ENCODE measurements at places on chromosomes 4 and X.

- no peak for DNase-seq
These were observed 13.6 kb downstream of the LIMCH1 start for GRCh38 chr4:41551536-41551935.

DNA sequence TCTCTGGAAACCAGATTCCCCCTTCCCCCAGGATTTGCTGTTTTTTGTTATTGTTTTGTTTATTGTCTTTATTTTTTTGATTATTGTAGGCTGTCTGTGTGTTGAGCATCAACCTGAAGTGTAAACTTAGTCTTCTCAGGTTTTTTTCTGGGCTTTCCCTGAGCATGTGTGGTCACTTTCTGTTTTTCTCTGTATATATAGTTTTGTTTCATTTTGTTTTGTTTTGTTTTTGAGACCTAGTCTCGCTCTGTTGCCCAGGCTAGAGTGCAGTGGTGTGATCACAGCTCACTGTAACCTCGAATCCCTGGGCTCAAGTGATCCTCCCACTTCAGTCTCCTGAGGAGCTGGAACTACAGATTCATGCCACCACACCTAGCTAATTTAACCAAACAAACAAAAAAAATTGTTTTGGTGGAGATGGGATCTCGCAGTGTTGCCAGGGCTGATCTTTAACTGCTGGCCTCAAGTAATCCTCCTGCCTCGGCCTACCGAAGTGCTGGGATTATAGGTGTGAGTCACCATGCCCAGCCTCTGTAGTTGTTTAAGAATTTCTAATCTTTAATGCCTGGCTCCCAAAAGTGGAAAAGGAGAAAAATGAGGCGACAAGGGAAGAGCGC, 9.1 kb downstream of the IL13RA1 start:
- no peak for DNase-seq

GRCh38 chr4:833731-834367, 7.9 kb upstream of the CPLX1 start:
- no peak for DNase-seq

DNA sequence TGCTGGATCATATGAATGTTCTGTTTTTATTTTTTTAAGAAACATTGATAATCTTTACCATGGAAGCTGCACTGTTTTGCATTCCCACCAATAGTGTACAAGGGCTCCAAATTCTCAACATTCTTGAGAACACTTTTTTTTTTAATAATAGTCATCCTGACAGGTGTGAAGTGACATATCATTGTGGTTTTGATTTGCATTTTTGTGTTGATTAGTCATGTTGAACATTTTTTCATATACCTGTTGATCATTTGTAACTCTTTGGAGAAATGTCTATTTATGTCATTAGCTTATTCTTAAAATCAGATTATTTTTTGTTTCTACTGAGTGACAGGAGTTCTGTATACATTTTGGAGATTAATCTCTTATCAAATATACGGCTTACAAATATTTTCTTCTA, 408.5 kb downstream of the GLUD2 start:
- DNase-seq: no peak

DNA sequence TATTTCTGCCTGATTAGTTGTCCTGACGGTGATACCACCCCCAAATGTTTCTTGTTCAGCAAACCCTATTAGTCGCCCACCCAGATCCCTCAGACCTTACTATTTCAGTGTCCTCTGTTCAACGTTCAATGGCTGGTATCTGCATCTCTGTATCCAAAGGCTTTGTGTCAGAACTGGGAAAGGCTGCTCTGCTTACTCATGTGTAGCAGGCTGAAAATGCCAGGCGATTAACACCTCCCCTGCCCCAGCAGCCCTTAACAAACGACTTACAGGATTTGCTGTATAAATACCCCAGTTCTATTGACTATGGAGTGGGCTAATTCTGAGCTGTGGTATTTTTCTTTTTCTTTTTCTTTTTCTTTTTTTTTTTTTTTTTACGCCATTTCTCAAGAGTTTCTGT, 415.0 kb downstream of the ZNF674 start:
- no peak for DNase-seq

DNA sequence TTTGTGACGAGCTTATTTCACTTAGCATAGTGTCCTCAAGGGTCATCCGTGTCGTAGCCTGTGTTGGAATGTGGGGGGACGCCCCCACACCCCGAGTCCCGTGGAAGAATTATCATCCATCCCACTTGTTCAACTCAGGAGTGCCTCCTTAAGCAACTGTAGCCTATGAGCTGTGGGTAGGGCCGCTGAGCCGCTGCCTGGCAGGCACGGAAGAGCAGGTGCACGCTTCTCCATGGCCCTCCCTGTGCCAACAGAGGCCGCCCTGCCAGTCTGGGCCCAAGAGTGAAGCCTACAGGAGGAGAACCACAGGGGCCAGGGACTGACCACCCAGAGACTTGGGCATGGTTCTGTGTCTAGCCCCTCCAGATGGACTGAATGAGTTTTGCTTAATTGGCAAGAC, 2.3 kb upstream of the RGS12 start:
- DNase-seq: peak; percentile 5

GRCh38 chrX:101078716-101079598, at the start of gene TMEM35A:
TMEM35A (plus strand) TSS chrX:101078879; CDS start chrX:101079003, 124 bp downstream.
- peak; percentile 19 for DNase-seq

GRCh38 chr4:107468156-107468555, 251.9 kb downstream of the PAPSS1 start:
- DNase-seq: no peak

- no peak for DNase-seq
These were observed 18.9 kb downstream of the ZBTB33 start for GRCh38 chrX:120269373-120270035.

- no peak for DNase-seq
These were observed 813.7 kb upstream of the HS3ST1 start for GRCh38 chr4:12242354-12242753.

- DNase-seq: no peak
These were observed 118.6 kb downstream of the ZMAT1 start for GRCh38 chrX:101813200-101813599.

DNA sequence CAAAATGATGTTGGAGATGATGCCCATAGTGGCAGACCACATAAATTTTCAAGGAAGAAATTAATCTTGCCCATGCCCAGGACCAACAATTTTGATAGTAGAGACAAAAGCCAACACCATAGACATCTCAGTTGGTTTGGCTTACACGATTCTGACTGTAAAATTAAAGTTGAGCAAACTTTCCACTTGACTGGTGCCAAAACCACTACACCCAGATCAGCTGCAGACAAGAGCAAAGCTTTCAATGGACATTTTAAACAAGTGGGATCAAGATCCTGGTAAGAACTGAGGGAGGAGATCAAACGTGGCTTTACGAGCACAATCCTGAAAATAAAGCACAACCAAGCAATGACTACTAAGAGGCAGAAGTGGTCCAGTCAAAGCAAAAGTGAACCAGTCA, 90.7 kb downstream of the PAPSS1 start:
- DNase-seq: no peak

- no peak for DNase-seq
These were observed 9.1 kb upstream of the CSN2 start for GRCh38 chr4:69974631-69975030.

GRCh38 chr4:53693909-53694308, 102.6 kb upstream of the LNX1 start:
- DNase-seq: no peak

DNA sequence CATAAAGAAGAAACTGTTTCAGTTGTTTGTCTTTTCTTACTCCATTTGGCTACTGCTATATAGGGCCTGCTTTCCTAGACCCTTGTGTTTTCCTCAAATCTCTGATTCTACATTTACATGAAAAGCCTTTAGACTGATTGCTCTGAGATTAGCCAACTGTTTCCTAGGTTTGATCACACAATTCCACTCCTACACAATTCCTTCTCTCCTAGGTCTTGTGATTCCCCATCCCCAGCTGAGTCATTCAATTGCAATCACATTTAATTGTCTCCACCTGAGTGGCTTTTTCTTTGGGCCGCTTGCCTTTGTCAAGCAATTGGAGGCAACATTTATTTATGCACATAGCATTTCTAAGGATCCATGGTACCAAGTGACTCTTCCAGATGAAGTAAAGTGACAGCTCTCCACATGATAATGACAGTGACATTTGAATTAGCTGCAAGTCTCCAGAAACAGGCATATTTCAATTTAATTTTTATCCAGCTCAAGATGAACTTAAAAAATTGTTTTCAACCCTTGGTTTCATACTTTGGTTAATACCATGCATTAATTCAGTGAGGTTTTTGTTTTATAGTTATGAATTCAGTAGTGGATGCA, 35.8 kb downstream of the ATXN3L start:
- peak; percentile 14 for DNase-seq

DNA sequence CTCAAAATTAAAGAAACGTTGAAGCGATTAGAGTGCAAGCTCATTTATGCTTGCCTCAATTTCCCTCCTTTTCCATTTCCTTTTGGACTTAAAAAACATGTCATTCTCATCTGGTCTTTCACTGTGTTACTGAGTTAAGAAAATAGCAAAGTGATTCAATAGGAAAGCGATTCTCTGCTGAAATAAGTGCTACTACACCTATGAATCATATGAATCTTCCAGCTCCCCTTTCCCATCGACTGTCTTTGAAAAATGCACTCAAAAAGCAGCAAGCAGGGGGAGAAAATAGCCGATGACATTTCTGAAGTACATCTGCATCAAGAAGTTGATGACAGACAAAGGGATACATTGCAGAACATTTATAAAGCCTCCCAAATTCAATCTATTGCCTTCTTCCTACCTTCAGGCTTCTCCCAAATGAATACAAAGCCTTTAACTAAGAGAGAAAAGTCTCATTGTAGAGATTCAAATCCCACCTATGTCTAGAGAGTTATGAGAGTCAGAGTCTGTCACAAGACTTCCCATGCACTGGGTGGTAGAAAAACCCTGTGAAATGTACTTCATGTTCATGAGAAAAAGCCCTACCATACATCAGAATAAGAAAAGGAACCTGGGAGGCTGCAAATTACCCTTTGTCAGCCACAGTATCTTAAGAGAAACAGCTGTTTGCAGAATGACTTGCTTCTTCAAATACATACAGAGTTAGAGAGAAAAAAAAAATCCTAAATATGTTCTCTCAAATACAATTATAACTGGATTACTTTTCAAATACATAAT, 78.9 kb downstream of the MBNL3 start:
- no peak for DNase-seq

GRCh38 chr4:26319949-26320537, 771 bp upstream of the RBPJ start:
- no peak for DNase-seq

GRCh38 chrX:153888344-153888743, 2.4 kb upstream of the L1CAM start:
- no peak for DNase-seq

GRCh38 chrX:16836371-16836770, 33.8 kb downstream of the RBBP7 start:
- DNase-seq: peak; percentile 46

- no peak for DNase-seq
These were observed 533 bp upstream of the SYAP1 start for GRCh38 chrX:16718824-16719333.

DNA sequence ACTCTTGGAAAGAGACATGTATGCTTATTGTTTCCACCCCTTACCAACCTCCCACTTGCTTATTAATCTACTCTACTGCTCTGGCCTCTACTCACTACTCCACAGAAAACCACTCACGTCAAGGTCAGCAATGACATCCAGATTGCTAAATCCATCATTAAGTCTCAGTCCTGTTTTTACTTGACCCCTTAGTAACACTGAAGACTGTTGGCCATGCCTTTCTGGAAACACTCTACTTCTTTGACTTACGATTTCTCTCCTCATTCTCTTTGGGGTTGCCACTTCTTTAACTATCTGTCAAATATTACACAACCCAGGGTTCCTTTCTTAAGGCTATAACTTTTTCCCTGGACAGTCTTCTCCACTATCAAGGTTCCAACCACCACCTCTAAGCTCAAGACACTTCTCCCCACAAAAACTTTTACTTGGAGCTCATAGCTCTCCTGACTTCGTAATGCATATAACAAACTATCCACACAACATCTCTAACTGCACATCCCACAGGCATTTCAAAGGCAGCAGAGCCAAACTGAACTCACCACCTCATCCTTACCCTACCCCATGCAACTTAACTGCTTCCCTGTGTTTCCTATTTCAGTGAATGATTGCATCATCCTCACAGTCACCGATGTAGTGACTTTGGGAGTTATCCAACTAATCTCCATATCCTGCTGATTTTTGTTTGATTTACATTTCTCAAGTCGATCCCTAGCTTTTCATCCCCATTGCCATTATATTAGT, 15.8 kb upstream of the MAGEA4 start:
- DNase-seq: no peak

DNA sequence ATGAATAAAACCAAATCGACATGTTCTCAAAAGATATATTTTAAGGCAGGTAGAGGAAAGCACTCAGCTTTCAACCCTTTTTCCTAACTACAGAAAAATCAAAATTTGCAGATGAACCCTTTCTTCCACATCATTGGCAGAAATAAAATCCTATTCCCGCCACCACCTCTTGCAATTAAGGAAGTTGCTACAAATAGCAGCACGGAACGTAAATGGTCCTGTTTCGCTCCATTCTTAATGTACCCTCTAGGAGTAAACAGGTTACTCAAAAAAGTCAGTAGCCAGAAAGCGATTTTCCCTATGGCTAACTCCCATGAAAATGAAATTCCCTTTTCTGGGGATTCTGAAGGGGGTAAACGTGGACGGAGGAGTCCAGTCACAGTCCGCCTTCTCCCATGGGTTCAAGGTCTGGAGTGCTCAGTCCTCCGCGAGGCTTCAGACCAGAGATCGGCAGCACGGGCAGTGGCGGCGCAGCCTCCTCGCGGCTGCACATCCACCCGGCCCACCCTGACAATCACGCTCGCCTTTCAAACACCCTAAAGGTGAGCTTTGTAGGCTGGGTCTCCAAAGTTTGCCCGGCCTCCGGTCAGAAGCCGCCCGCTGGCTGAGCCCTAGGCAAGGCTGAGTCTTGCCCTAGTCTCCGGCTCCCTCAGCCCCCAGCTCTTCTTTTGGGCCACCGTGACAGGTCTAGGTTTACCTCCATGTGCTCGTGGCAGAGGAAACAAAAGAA, 1.8 kb downstream of the ATP11C start:
- no peak for DNase-seq

DNA sequence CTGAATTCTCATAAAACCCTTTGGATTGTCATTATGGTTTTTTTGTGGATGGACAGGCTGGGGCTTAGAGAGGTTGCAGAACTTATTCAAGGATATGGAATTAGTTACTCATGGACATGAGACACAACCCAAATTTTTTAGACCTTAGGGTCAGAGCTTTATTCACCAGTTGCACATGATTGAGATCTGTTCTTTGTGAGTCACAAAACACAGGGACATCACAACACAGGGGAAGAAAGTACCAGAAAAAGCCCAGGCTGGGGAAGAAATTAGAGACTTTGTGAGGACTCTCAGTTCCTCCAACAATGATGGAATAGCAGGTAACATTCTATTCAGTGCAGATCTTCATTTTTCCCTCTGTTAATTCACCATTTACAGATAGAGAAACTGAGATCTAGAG, 602.4 kb upstream of the CPEB2 start:
- no peak for DNase-seq

- DNase-seq: no peak
These were observed 579.4 kb downstream of the GRXCR1 start for GRCh38 chr4:43471950-43472349.

DNA sequence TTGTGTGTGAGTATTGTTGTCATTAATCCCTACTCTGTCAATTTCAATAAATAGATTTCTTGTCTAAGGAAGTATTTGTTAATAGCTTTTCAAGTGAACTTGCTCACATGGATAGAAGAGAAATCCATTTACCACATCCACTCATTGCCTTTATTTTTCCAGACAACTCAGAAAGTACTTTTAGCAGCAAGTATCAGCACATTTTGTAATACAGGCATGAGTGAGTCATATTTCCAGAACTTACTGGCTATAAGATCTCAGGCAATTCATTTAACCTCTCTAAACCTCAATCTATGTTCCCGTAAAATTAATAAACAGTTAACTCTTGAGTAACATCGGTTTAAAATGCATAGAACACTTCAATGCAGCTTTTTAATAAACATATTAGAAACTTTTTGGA, 317.9 kb upstream of the PCDH7 start:
- DNase-seq: no peak

Measured in WTC11 (cell line).